ENCODE measurements at places on chromosomes 6 and 20.

DNA sequence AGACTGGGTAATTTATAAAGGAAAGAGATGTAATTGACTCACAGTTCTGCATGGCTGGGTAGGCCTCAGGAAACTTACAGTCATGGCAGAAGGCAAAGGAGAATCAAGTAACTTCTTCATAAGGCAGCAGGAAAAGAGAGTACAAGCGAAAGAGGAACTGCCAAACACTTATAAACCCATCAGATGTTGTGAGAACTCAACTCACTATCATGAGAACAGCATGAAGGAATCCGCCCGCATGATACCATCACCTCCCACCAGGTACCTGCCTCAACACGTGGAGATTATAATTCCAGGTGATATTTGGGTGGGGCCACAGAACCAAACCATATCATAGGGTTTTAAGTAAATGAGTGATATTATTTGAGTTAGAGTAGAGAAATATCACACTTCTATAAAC lies 189.3 kb downstream of the TSHZ2 start:
- DNase-seq = no peak

DNA sequence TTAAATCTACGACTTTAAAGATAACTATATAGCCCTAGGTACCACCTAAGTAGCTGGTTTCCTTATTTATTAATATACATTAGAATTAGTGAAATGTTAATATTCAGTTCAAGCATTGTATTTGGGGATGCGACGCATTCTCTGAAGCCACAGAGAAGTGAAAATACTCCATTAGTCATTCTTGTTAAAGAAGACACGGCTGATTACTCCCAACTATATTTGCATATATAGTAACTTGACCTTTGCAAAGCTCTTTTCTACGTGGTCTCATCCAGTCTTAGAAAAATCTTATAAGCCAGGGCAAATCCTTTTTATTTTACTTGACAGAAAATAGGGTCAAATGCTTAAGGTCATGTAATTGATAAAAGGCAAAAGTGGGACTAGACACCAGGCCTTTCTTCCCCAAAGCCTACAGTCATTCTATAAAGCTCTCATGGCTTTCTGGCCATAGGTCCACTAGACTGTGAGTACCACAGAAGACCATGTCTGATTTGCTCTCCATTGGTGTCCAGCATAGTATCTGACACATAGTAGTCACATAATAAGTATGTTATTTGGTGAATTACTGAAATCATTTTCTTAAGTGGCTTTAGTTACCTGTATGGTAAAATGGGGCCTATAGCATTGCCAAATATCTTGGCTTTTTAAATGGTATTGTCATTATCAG lies 11.3 kb downstream of the ZHX3 start:
- no peak for DNase-seq

DNA sequence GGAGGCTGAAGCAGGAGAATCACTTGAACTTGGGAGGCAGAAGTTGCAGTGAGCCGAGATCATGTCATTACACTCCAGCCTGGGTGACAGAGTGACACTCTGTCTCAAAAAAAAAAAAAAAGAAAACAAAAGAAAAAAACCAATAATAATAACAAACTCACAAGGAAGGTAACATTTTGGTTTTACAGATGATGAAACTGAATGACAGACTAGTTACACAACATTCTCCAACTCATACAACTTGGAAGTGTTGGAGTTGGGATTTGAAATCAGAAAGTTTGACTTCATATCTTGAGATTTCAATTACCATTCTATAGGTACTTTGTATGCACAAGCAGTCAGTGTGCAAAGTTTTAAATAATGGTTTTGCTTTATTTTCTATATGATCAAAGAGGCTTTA lies 10.2 kb downstream of the TPD52L1 start:
- DNase-seq = no peak

- peak; percentile 64 for DNase-seq
These were observed 5.3 kb upstream of the FOXC1 start for GRCh38 chr6:1604158-1605003.

DNA sequence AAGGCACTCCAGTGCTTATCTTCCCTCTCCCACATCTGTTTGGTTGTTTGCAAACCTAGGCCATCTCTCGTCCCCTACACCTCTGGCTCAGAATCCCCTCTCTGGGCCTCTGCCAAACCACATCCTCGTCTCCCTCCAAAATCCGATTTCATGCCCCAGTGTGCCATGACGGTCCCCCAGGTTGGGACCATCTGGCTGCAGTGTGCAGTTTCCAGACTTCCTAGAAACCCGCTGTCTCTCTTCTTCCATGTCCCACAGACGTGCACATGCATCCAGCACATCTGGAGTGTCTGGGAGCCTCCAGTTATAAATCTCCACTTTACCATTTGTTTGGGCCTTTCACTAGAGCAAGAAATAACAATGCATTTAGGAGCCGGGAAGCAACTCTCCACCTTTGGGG lies 316.2 kb downstream of the KIF16B start:
- no peak for DNase-seq

DNA sequence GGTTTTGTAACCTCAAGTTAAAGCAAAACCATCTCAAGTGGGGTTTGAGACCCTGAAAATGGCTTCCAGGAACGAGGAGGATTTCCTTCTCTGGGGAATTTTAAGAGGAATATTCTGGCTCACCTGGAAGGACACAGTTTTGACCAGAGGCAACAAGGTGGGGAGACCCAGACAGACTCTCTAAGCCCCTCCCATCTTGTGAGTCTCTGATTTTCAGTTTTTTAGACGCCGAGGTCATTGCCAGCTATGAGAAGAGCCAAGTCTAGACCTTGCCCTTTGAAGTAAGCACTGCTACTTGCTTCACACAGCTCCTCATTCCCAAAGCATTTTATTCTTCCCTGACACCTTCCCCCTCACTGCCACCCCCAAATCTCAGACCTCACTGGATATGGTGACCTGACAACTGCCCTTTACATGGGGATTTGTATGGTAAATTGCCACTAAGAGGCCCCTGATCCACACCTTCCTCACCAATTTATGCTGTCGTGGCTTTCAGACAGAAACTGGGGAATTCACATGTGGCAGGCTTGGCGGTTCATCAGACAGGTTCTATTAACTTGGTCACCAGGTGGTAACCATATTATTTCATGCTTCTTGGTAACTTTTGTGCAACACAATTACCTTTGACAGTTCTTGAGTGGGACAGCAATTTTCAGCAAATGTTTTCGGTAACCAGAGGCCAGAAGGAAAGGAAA lies 116.2 kb downstream of the ISM1 start:
- no peak for DNase-seq

GRCh38 chr6:121641158-121641557 lies 205.7 kb downstream of the GJA1 start:
- DNase-seq = no peak

DNA sequence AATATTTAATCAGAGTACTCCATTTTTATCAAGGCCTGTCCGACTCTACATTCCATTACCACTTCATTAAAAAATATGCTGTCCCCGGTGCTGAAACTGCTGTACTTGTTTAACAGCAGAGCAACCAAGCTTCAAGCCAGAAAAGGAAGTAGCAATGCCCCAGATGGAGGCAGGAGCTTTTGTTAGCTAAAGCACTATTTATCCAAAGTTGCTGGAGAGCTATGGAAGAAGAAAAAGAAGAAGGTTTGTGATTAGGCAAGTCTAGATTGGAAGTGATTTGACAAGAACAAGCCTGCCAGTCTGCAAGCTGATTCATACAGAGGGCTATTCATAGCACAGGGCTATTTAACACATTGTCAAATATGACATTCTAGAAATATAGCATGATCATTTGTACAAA lies 160.9 kb upstream of the SPTLC3 start:
- no peak for DNase-seq

DNA sequence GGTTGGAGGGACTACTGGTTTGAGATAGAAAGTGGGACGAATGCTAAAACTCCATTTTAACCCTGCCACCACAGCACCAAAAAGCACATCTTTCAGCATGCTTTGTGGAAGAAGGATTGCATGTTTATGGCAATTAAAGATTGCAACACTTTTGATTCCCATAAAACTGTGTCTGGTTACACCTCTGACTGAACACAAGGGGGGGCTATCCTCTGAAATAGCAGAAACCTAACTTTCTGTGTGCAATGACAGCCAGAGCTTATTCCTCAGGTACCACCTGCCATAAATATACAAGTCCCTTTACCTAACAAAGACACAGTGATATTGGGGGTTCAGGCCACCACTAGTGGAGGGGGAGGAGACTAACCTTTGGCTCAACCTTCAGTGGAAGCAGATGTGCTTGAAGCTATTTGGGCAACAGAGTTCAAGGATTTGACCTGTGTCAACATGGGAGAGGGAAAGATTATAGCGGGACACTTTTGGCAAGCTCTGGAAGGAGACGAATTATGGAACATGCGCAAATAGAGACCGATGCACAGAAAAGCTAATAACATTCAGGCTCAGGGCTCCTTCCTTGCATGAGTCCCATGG lies 9.6 kb upstream of the PLG start:
- DNase-seq = no peak

Measured in CD4-positive, alpha-beta memory T cell (primary cell).